Naive thymus-derived CD4-positive, alpha-beta T cell (primary cell): ENCODE measurements at places on chromosomes 4 and X. TPM values are rescaled to one million over a fixed set of nuclear protein-coding genes. Genes with fewer than 3 reads are reported as not detected.

GRCh38 chrX:38616904-38617303, 55.6 kb downstream of the TSPAN7 start:
- H3K27ac ChIP-seq: no peak overlapping the region
- DNase-seq: no peak
- no peaks in the 10 kb centered on the region for H3K27me3 ChIP-seq
- H3K4me3 ChIP-seq: no peak overlapping the region
- H3K4me1 ChIP-seq: no peaks in the 10 kb centered on the region

RHOXF1 gene
- total RNA-seq: 0.51 TPM

- no peak for DNase-seq
- no peak overlapping the region for H3K4me3 ChIP-seq
- no peaks in the 10 kb centered on the region for H3K27me3 ChIP-seq
- H3K27ac ChIP-seq: no peak overlapping the region
- H3K36me3 ChIP-seq: no peaks in the 10 kb centered on the region
Observed at GRCh38 chr4:3311095-3311372, 18.2 kb downstream of the RGS12 start.

GRCh38 chr4:94519019-94519418, 67.3 kb downstream of the PDLIM5 start:
- no peaks in the 10 kb centered on the region for H3K27me3 ChIP-seq
- no peak overlapping the region for H3K4me3 ChIP-seq
- no peak overlapping the region for H3K27ac ChIP-seq

DNA sequence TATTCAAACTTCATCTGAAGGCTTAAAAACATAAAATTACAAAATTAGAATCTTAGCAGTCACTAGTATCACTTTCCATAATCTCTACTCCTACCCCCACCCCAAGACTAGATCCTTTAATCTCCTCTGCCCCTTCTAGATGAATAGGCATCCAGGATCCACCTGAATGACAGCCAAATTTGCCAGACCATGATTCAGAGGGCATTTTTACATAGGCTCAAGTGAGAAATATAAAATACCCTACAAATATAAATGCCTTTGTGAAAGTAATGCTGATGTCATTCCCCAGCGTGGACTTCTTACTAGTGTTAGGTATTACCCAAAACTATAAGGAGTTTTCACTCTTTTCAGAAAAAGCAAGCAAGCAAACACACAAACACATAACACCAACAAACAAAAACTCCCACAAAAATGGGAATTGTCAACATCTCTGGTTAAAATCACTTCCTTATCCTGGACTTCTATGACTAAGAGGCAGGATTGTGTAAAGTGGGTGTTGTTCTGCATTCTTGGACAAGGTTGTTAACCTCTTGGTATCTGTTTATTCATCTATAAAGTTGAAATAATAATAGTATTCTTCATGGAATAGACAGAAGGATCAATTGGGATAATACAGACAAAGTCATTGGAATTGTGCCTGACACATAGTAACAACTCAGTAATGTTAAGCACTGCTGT, 51.3 kb upstream of the TMPRSS11F start:
- H3K27ac ChIP-seq: no peak overlapping the region
- DNase-seq: no peak
- H3K4me3 ChIP-seq: no peak overlapping the region
- no peaks in the 10 kb centered on the region for H3K27me3 ChIP-seq
- no peaks in the 10 kb centered on the region for H3K4me1 ChIP-seq

- no peaks in the 10 kb centered on the region for H3K36me3 ChIP-seq
- DNase-seq: no peak
- no peak overlapping the region for H3K4me3 ChIP-seq
- H3K27me3 ChIP-seq: no peaks in the 10 kb centered on the region
- no peak overlapping the region for H3K27ac ChIP-seq
- peaks cover 26% of the 10 kb centered on the region for H3K4me1 ChIP-seq
Observed at GRCh38 chrX:136063340-136064079, 78.3 kb downstream of the SLC9A6 start.

- H3K36me3 ChIP-seq: no peaks in the 10 kb centered on the region
- H3K4me3 ChIP-seq: no peak overlapping the region
- H3K27me3 ChIP-seq: no peaks in the 10 kb centered on the region
- H3K27ac ChIP-seq: no peak overlapping the region
- no peak for DNase-seq
- H3K4me1 ChIP-seq: no peaks in the 10 kb centered on the region
Observed at GRCh38 chrX:68808686-68809357, 20.0 kb upstream of the EFNB1 start.

CAMK2D gene
- 40.5 TPM for total RNA-seq

- H3K27ac ChIP-seq: no peak overlapping the region
- H3K4me3 ChIP-seq: no peak overlapping the region
- H3K27me3 ChIP-seq: no peaks in the 10 kb centered on the region
- H3K4me1 ChIP-seq: no peaks in the 10 kb centered on the region
Observed at GRCh38 chr4:139419388-139419914, 34.5 kb upstream of the RAB33B start.

- no peak overlapping the region for H3K4me3 ChIP-seq
- no peak overlapping the region for H3K27ac ChIP-seq
- no peaks in the 10 kb centered on the region for H3K4me1 ChIP-seq
- H3K27me3 ChIP-seq: no peaks in the 10 kb centered on the region
- H3K36me3 ChIP-seq: no peaks in the 10 kb centered on the region
Observed at GRCh38 chrX:74383611-74384010, 37.7 kb upstream of the SLC16A2 start.

GRCh38 chr4:1819284-1819683, 26.2 kb downstream of the FGFR3 start:
- H3K4me1 ChIP-seq: no peaks in the 10 kb centered on the region
- no peak for DNase-seq
- no peak overlapping the region for H3K27ac ChIP-seq
- H3K36me3 ChIP-seq: peaks cover 94% of the 10 kb centered on the region
- no peak overlapping the region for H3K4me3 ChIP-seq
- H3K27me3 ChIP-seq: no peaks in the 10 kb centered on the region

RPS6KA6 gene
- not detected in 2 replicates for total RNA-seq

GRCh38 chr4:152815078-152815477, 35.3 kb downstream of the ARFIP1 start:
- H3K27me3 ChIP-seq: no peaks in the 10 kb centered on the region
- H3K36me3 ChIP-seq: peaks cover 5% of the 10 kb centered on the region
- H3K4me3 ChIP-seq: no peak overlapping the region
- peaks cover 7% of the 10 kb centered on the region for H3K4me1 ChIP-seq
- no peak for DNase-seq

DNA sequence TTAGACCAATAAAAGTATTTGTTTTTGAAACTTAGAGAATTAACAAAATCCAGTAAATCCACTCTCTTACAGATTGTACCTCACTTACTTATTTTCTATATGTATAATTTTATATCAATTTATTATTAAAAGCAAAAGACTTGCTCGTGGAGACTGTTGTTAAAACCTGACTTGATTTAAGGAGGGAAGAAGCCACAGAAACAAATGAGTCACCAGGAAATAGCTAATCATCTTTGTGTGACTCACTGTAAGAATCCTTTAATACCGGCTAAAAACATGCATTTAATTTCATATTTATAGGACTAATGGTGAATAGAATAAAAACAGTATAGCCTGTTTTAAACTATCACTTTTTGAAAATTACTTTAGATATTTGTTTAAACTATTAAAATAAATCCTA, 29.9 kb upstream of the UBE2NL start:
- H3K4me3 ChIP-seq: no peak overlapping the region
- no peak overlapping the region for H3K27ac ChIP-seq
- no peaks in the 10 kb centered on the region for H3K4me1 ChIP-seq
- H3K36me3 ChIP-seq: no peaks in the 10 kb centered on the region
- no peak for DNase-seq

DNA sequence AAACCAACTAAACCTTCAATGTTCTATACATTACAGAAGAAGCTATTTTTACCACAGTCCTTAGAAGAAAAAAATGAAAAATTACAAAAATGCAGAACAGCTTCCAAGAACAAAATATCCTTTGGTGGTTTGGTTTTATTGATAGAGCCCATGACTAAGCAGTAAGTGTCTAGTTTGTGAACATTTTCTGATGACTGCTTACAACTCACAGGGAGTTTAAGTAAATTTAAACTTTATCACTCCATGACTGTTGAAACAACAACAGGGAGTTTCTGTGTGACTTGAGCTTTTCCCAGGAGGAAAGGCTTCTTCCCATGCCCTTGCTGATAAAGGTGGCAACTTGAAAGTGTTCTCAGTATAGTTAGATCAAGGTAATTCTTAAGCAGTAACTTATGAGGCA, 2.9 kb downstream of the PF4 start:
- no peak for DNase-seq
- no peak overlapping the region for H3K4me3 ChIP-seq

- no peak overlapping the region for H3K4me3 ChIP-seq
- no peak overlapping the region for H3K27ac ChIP-seq
- no peaks in the 10 kb centered on the region for H3K36me3 ChIP-seq
- peaks cover 28% of the 10 kb centered on the region for H3K4me1 ChIP-seq
- H3K27me3 ChIP-seq: no peaks in the 10 kb centered on the region
Observed at GRCh38 chr4:15398001-15398400, 29.8 kb upstream of the C1QTNF7 start.

TREX2 gene
- total RNA-seq: 2.7 TPM

MAPK10 gene
- 0.54 TPM for total RNA-seq

DNA sequence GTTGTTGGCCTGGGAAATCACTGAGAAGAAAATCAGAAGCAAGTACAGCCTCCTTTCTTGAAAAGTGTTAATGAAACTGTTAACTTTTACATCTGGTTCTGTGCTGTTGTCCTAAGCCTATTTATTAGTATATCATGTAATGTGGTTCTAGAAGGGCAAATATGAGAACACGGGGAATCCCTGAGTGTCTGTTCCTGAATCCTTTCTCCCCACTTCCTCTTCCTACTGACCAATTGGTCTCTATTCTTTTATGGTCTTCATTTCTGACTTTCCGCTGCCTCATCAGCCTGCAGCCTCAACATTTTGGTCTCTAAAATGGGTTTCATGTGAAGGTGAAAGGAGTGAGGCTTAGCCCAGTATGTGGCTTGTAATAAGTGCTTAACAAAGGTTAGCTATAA, 159.9 kb upstream of the MAMLD1 start:
- no peaks in the 10 kb centered on the region for H3K36me3 ChIP-seq
- H3K27me3 ChIP-seq: no peaks in the 10 kb centered on the region
- H3K27ac ChIP-seq: no peak overlapping the region
- no peak for DNase-seq

GRCh38 chr4:6390356-6390755, 82.1 kb downstream of the PPP2R2C start:
- no peaks in the 10 kb centered on the region for H3K36me3 ChIP-seq
- no peaks in the 10 kb centered on the region for H3K27me3 ChIP-seq
- no peak for DNase-seq

DNA sequence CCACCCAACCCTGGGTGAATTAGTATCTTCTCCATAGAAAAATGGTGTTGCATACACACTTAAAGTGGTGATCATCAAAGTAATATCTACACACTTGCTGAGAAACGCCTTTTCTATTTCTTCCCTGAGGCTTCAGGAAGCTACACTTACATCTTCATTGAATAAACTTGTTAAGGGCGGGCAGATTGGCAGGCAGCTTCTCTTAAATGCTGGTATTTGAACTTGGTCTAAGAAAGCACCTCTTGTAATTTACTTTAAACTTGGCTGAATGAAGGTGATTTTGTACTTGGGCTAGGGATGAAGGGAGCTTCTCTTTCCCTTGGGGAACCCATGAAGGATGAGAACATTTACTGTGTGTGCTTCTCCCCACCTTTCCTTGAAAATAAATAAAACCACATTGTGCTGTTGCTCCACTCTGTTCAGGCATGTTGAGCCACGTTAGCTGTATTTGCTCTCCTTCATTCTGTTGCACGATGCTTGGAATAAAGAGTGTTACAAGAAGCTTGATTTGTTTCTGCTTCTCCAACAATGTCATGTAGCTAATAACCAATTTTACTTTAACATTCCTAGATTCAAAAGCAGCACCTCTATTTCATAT, 430.1 kb downstream of the ANKRD50 start:
- H3K4me1 ChIP-seq: no peaks in the 10 kb centered on the region
- no peaks in the 10 kb centered on the region for H3K36me3 ChIP-seq
- H3K4me3 ChIP-seq: no peak overlapping the region
- DNase-seq: no peak
- H3K27me3 ChIP-seq: no peaks in the 10 kb centered on the region
- no peak overlapping the region for H3K27ac ChIP-seq

SOX3 gene
- total RNA-seq: not detected

DNA sequence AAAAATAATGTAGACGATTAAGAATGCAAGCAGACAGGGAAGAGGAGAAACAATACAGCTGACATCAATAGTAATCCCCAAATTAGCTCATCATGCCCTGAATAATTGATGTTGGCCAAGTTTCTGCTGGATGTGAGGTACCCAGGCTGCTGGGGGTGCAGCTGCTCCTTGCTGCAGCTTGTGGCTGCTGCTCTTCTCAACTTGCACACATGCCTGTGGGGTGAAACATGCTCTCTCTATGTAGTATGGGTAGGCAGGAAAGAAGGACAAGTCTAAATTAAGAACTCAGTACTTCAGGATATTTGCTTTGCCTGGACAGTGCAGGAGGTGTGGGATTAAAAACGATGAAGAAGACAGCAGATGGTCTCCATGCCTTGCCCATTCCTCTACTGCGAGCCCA, 16.7 kb downstream of the EDA2R start:
- no peak overlapping the region for H3K4me3 ChIP-seq
- no peaks in the 10 kb centered on the region for H3K4me1 ChIP-seq
- H3K27me3 ChIP-seq: no peaks in the 10 kb centered on the region
- no peaks in the 10 kb centered on the region for H3K36me3 ChIP-seq

DNA sequence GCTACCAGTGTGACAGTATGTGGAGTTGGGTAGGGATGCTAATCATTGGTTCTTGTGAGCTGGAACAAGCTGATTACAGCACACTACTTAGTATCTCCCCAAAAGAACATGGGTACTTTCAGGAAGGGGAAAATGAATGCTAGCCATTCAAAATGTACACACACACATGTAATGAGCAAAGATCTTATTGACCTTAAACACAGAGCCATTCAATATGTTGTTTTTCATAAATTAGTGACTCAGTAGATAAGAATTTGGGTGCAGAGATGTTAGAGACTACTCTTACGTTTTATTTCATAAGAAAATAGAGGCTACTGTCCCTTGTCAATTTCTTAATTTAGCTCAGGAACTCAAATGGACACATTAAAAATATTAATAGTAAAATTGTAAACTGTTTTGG, 509.5 kb upstream of the ATOH1 start:
- no peak for DNase-seq
- H3K27ac ChIP-seq: no peak overlapping the region
- H3K27me3 ChIP-seq: no peaks in the 10 kb centered on the region
- no peak overlapping the region for H3K4me3 ChIP-seq
- no peaks in the 10 kb centered on the region for H3K4me1 ChIP-seq
